Activated T-helper 1 cell treated with Interleukin-2 at 50 U/mL for 16 hours (primary cell): ENCODE measurements at places on chromosomes 12 and 14.

- no peak for DNase-seq
Measured at GRCh38 chr14:99544991-99545390, 59.0 kb downstream of the CCDC85C start.

GRCh38 chr14:85634205-85634604 is 104.3 kb downstream of the FLRT2 start:
- DNase-seq, result no peak

GRCh38 chr12:76789335-76790050 is 25.6 kb downstream of the ZDHHC17 start:
- DNase-seq, result no peak

DNA sequence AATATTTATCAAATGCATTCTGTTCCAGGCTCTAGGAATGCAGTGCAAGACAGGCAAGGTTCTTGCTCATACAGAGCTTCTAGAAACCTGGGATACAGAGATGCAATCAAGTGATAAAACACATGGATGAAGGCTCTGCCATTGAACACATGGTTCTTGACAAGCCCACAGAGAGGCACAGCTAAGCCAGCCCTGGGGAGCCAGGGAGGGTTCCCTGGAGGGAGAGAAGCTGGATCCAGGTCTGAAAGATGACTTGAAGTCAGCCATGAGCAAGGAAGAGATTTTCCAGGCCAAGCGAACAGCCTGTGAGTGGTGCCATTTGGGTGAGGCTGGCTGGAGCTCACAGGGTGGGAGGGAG is 66.2 kb downstream of the IRF2BPL start:
- no peak for DNase-seq

DNA sequence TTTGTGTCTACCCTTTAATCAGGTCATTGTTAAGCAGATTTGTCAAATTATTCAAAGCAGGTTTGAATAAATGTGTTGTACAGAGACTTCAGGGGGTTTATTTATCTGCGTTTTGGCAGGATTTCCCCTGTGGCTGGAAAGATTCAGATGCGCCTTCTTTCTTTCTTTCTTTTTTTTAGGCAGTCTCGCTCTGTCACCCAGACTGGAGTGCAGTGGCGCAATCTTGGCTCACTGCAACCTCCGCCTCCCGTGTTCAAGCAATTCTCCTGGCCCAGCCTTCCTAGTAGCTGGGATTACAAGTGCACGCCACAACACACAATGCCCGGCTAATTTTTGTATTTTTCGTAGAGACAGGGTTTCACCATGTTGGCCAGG is 6.3 kb upstream of the NANOGNB start:
- no peak for DNase-seq
